C1 segment of cervical spinal cord (tissue), 14 donors: ENCODE measurements at places on chromosomes 5 and 9.

- DNase-seq, result no peak
These were observed 11.6 kb downstream of the SKIC3 start for GRCh38 chr5:95543017-95543705.

GRCh38 chr5:124253203-124253810 is 493.1 kb downstream of the ZNF608 start:
- no peak for DNase-seq

DNA sequence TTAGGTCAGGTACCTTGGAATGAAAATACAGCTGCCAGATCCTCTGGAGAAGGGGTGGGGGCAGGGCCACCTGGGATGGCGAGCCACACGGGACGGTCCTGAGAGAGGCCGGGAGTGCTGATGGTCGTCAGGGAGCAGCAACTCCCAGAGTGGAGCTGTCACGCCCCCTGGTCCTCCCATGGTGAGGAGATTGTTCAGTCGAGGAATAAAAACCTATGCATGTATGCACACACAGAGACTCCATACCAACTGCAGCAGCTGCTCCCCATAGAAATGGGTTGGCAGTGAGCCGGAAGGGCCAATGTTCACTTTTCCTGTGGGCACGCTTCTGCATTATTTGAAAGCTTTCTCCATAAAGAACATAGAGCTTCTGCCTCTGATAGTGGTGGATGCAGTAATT is 45.2 kb upstream of the SEMA4D start:
- no peak for DNase-seq

DNA sequence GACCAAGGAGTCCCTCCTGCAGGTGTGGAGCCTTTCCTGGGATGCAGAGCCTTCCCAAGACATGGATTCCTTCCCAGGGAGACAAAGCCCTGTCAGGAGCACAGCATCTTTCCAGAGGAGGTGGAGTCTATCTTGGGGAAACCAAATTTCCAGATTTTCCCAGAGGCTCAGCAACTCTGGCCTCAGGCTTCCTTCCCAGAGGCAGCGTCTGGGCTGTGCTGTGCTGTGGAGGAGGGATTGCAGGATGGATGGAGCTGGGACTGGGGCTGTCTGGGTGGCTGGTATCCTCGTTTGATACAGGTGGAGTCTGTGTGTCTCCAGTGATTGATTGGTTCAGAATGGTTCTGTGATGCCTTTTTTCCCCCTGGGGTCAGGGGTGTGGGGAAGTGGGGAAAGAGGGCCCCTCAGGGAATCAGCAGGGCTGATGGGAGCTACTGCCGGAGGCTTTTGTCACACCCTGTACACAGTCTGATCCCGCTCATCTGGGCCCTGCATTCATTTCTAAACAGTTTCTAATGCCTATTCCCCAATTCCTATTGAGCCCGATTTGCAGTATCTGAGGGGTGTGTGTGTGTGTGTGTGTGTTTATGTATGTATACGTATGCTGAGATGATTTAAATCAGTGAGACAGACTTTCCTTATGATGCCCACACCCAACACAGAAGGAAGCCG is 16.0 kb downstream of the OR13J1 start:
- no peak for DNase-seq

- DNase-seq, result no peak
These were observed 3.1 kb downstream of the SMARCA2 start for GRCh38 chr9:2018162-2018643.

DNA sequence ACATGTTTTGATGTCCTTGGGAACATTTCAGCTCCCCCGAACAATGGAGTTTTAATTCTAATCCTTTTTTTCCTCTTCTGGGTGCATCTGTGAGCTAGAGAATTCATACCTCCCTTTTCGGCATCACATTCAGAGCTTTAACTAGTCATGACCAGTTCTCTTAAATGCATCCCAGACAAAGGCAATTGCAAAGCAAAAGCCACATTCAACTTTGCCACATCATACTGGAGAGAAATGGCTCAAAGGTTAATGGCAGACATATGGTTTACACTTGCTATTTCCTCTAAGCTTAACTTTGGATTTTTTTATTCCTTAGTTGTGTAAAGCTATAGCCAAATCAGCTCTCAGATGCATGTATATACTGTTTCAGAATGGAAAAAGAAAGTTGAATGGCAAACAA is 153.3 kb downstream of the ESM1 start:
- DNase-seq, result no peak

DNA sequence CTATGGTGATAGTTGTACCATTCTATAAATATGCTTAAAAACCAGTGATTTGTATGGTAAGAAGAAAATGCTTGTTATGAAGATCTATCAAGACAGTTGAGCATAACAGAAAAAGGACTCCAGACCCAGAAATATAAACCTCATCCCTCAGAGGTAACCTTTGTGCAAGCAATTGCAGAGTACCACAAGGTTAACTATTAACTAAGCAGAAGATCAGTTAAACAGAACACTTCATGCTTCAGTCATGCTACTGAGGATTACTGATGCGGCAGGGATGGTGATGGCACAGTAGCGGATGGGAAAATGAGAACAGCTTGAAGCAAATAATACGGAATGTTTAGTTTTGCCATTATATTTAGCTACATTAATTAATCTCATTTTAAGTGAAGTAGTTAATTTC is 45.5 kb downstream of the IARS1 start:
- no peak for DNase-seq

GRCh38 chr5:82164977-82165713 is 113.0 kb downstream of the RPS23 start:
- DNase-seq, result peak; percentile 19
